ENCODE measurements at places on chromosomes 5 and 9. TPM values are rescaled to one million over a fixed set of nuclear protein-coding genes. Genes with fewer than 3 reads are reported as not detected.

DNA sequence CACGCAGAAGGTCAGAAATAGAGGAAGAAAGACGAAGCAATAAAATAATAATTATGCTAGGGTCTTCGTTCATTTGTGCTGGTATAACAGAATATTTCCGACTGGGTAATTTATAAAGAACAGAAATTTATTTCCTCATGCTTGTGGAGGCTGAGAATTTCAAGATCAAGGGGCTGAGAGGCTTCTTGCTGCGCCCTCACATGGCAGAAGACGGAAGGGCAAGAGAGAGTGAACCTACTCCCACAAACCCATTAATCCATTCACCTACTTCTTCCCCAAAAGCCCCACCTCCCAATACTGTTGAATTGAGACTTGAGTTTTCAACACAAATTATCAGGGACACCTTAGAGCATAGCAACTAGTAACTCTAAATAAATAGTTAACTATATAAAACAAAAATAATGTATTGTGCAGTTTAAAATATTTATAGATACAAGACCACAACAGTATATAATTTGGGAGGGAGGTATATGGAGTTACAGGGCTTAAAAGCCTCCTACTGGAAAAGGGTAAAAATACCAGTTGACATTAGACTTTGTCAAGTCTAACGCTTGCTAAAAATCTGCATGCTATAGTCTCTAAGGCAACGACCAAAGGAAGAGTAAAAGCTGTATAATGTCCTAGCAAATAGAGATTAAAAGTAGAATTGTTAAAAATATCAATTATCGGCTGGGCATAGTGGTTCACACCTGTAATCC is 40.3 kb upstream of the NAA35 start:
- peak; percentile 36 for DNase-seq

DNA sequence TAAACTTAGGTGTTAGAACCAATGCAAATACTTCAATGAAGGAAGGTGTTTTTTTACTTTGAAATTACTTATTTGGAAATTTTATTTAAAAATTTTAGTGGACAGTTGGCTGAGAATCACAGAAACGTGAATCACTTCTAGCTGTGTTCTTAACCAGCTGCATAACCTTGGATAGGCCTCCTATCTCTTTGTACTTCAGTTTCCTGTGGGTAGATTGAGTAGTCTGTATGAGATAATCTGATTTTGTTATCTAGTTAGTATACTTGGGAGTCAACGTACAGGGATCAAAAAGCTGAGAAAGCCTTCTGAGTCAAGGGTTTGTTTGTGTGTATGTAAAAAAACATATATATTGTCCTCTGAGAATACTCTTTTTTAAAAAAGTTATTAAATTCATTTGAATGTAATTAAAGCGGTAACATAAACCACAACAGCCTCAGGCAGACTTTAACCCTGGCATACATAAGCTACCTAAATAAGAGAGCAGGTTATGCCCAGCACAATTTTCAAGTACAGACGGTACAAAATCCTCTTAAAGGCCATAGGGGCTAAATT is 38.1 kb upstream of the ZCCHC7 start:
- no peak for DNase-seq

DNA sequence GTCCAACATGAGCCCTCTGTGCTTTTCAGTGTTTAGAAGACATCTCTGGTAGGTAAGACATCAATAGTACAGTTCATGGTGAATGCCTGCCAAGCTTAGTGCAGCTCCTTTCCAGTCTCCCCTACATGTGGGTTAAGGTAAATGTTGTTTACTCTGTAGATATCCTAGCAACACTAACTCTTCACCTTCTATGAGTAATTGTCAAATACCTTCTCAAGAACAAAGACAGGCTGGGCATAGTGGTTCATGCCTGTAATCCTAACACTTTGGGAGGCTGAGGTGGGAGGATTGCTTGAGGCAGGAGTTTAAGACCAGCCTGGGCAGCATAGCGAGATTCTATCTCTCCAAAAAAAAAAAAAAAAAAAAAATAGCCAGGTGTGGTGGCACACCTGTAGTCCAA is 18.7 kb upstream of the RASGRF2 start:
- DNase-seq: peak; percentile 51

GRCh38 chr9:101254733-101255433 is 129.9 kb downstream of the BAAT start:
- DNase-seq: peak; percentile 1

- no peak for DNase-seq
Observed at GRCh38 chr5:76849419-76850291, at the start of gene S100Z. Gene S100Z, plus strand, starts transcription at chr5:76850014. Its CDS starts 25,346 bp downstream, at chr5:76875360.

DNA sequence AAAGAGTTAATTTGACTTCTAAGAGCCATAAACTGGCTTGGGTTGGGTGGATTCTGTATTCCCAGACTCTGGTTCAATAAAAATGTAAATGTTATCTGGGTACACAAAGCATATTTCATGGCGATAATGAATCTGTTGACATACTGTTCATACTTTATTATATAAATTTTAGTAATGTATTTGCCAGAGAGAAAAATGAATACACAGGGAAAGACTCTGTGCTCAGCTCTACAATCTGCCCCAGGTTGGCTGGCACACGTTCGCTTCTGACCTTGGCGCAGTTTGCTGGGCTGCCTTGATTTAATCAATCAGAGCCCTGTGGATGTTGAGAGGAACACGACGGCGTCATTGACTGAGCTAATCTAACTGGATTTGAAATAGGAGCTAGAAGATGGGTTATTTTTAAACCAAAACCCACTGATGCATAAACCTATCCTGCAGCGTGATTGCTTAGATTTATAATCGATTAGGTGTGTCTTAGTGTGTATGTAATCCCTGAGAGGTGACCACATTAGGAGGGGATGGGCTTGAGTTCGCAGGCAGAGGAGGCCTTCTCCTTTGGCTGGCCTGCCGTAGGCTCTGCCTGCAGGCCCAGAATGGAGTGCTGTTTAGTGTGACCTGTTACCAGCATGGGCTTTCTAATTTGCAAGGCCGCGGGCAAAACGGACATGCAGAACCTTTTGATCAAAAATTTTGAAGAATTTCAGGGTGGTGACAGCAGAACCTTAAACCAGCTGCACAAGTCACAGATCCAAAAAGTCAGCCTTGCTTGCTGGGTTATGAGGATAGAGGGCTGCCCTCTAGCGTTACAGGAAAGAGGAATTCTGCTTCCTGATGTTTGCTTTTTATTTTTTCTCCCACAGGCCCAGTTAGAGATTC is 3.9 kb upstream of the ADCY2 start:
- peak; percentile 23 for DNase-seq

- no peak for DNase-seq
Observed at GRCh38 chr5:127358284-127358683, 67.7 kb downstream of the MEGF10 start.

GRCh38 chr9:129309041-129309430 is 131.0 kb upstream of the IER5L start:
- DNase-seq: no peak

- no peak for DNase-seq
Observed at GRCh38 chr5:73558950-73559349, 6.5 kb downstream of the ANKRA2 start.

GRCh38 chr5:16573401-16573800 is 43.4 kb downstream of the RETREG1 start:
- no peak for DNase-seq

- no peak for DNase-seq
Observed at GRCh38 chr5:6752782-6753181, 39.5 kb downstream of the TENT4A start.

DNA sequence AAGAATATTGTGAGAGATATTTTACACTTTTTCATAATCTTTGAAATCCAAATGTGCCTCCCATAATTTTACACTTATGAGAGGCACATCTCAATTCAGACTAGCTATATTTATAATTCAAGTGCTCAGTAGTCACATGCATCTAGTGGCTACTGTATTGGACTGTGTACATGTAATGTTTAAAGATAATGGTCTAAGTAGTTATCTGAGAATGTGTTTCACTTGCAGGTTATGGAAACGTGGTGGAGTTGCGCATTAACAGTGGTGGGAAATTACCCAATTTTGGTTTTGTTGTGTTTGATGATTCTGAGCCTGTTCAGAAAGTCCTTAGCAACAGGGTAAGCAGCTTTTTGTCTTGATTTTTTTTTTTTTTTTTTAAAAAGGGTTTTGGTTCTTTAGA is 28.8 kb downstream of the G3BP1 start:
- no peak for DNase-seq

- peak; percentile 96 for DNase-seq
Observed at GRCh38 chr5:132090107-132090506, 16.5 kb downstream of the CSF2 start.

- DNase-seq: peak; percentile 79
Observed at GRCh38 chr5:135208903-135209721, 175.1 kb upstream of the PITX1 start.

- DNase-seq: no peak
Observed at GRCh38 chr5:6599739-6600138, 33.1 kb downstream of the NSUN2 start.

- DNase-seq: no peak
Observed at GRCh38 chr5:36915653-36916052, 39.1 kb downstream of the NIPBL start.

- DNase-seq: no peak
Observed at GRCh38 chr5:122114501-122114900, 14.8 kb upstream of the ZNF474 start.

DNA sequence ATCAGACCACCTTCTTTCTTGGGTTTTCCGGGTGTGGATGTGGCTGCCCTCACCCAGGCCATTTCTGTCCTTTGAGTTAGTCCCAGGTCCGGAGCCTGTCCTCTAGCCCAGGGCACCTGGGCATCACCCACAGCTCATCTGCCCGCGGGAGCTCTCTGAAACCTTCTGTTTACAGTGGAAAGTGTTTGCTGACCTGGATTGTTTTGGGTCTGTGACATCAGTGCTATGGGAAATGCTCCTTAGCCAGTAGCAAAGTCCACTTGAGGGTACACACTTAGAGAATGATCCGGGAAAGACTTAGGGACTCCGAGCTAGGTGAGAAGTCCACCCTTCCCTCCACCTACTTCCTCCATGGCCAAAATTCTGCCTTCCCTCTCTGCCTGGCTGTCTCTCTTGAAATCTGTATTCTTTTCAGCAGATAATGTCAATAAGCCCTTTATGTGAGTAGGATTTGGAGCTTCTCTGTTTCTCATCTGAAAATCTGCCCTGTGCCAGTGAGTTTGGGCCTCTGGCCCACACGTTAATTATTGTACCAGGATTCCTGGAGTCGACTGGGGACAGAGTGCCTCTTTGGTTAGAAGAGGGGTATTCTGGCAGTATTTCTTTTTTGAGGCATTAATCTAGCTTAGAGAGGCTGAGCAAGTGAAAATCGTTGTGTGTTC is 19.9 kb downstream of the ABLIM3 start:
- DNase-seq: peak; percentile 78

DNA sequence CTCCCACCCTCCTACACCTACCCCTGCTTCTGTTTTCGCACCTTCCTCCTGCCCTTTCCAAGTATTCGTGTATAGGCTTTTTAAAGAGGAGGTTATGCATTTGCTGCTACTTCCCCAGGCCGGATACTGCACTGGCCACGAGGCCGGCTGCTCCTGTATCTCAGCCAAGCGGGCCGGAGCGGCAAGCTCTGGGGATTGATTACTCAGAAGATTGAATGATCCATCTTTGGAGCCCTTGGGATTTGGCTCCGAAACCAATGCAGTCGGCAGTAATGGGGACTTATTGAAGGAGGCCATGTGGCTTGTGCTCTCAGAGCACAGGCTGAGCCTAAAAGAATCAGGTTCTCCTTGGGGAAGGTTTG is 405.3 kb downstream of the TLE4 start:
- DNase-seq: no peak

GRCh38 chr5:6069496-6070185 is 308.7 kb downstream of the MED10 start:
- no peak for DNase-seq

GRCh38 chr5:60959156-60959555 is 14.2 kb downstream of the NDUFAF2 start:
- DNase-seq: peak; percentile 49

- no peak for DNase-seq
Observed at GRCh38 chr5:80105698-80106439, 70.7 kb downstream of the THBS4 start.

TPPP gene
- 0.17 TPM for total RNA-seq

SYK gene
- 11.8 TPM for total RNA-seq

PITX1 gene
- 0.55 TPM for total RNA-seq

PTCD2 gene
- total RNA-seq: 6.9 TPM

CCDC187 gene
- total RNA-seq: not detected

GPR150 gene
- total RNA-seq: 0.69 TPM

SLC25A2 gene
- 1.0 TPM for total RNA-seq

SIT1 gene
- total RNA-seq: not detected

WNK2 gene
- total RNA-seq: 0.17 TPM

SH3RF2 gene
- total RNA-seq: 8.1 TPM

TEX48 gene
- not detected for total RNA-seq

Measured in renal cortical epithelial cell (primary cell).